Urinary bladder (tissue), 4 donors: ENCODE measurements at places on chromosomes 7 and 10. TPM values are rescaled to one million over a fixed set of nuclear protein-coding genes. Genes with fewer than 3 reads are reported as not detected.

CYP26C1 gene
- total RNA-seq, result not detected

RBP3 gene
- not detected for total RNA-seq

DNA sequence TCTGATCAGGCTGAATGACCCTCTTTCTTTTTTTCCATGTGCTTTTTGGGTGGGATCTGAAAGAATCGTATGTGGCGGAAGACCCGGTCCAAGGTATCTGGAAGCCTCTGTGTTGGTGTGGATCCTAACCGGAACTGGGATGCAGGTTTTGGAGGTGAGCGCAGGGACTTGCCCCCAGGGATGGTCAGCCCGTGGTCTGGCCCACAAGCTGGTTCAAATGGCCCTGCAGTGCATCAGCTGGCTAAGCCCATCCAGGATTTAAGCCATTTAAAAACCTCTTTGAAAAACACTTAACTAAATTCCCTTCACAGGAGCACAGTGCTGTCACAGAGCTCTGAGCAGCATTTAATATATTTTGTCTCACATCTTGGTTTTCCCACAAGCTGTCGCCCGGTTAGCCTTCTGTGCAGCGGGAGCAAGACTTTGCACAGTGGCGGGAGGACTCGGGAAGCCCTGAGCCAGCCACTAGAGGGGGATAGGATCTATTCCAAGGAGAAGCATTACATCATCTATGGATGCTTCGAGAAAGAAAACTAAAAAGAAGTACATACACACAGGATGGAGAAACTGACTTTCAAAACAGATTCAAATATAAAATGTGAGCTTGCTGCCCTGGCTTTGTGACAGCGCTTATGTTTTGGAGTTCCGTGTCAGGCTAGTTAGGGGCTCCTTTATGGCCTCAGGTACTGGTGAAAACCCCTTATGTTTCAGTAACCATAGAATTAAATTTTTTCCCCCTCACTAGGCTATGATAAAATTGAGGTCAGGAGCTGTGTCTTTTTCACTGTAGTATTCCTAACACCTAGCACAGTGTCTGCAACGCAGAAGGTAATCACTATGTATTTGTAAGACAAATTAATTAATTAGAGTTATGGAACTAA is 11.3 kb downstream of the CPA2 start:
- no peak for DNase-seq

DNA sequence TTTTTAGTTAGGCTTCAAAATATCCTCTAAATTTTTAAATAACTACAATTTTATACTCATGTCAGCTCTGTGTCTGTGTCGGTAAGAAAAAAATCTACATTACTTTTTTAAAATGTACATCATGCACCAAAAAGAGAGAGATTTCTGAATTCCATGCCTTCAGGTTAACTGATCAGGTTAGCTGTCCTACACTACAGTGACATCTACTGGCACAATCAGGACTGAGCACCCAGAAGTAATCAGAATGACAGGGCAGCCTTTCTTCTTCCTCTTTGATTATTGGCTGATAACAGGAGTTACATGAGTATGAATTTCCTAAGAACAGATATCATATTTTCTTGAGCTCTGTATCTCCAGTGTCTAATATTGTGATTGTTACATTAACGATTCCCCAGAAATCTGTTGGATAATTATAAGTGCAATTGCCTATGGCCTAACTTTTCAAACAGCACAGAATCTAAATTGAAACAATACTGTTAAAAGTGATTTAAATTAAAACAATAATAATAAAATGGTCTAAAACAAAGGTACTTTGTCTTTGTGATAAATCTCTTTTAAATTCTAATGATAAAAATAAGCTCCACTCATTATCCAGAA is 41.8 kb upstream of the HYCC1 start:
- DNase-seq, result no peak

DNA sequence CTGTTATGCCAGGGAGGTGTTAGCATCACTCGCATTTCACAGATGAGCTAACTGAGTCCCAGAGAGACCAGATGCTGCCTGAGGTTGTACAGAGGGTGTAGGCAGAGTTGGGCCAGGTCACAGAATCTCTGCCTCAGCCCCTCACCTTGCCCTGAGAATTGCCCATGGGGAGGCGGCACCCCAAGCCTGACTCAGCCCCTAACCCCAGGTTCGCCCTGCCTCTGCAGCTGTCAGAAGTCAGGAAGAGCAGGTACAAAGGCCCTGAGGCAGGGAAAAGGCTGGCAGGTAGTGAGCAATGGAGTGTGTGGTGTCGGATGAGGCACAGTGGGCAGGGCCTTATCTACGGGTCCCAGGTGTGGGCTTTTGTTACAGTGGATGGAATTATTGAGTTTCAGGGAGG is 79.4 kb downstream of the MYL10 start:
- no peak for DNase-seq
